ENCODE measurements at places on chromosomes 12 and 14.
A peak's percentile ranks its signal among the peaks of the same experiment; 100 is the strongest.

GRCh38 chr12:124722878-124723277 is 140.8 kb downstream of the SCARB1 start:
- DNase-seq: no peak

- no peak for DNase-seq
Observed at GRCh38 chr12:110794623-110795280, 52.0 kb upstream of the CCDC63 start.

DNA sequence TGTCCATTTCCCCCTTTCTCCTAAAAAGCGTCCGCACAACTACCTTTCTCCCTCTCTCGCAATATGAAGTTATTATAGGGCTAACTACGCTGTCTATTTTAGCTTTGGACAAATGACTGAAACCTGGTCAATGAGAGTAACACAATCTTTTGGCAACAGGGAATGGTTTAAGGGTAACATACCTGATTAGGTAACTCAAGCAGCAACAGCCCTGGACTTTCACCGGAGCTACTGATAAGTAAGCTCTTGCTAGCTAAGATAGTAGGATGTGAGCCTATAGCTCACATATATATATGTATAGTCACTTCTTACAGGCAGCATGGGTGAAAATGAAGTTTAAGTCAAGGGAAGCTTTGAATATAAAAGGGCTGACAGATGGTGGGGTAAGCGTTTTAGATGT is 313.0 kb downstream of the CEP128 start:
- no peak for DNase-seq

DNA sequence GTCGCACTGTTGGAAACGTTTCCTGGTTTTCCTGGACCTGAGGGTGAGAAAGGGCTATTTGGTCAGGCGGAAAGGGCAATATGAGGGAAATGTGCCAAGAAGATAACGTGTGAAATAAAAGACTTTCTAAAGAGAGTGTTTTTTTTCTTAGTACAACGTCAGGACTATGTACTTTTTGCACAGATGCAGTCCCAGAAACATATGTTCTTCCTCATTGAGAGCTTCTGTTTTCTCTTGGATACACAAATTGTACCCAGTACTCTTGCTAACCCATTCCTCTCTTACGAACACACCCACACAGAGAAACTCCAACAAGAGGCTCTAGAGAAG is 669 bp upstream of the PKP2 start:
- DNase-seq: no peak

GRCh38 chr14:23356662-23357061 is 4.0 kb upstream of the SLC22A17 start:
- no peak for DNase-seq

- no peak for DNase-seq
Observed at GRCh38 chr14:22432348-22432976, 156.6 kb downstream of the DAD1 start.

DNA sequence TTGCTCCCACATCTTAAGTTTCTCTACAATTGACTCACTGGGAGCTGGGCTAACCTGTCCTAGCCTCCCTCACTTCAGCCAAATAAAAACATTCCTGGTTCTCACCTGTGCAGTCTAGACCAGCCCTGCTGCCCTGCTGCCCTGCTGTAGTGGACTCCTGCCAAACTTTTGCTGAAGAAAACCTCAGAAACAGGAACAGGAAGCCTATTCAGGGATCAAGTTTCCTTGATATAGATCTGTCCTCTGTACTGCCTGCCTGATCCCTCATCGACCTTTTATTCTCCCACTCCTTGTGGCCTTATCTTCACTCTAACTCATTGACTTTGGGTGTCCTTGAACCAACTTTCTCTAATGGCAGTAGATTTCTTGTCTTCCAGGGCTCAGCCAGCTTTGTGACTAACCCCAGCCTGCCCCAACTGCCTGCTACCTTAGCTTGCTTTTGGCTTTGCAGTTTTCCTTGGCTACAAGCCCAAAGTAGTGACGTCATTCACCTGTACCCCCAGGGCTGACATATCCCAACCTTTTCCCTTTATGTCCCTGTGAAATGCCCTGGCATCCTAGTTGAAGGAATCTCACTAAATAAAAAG is 234.8 kb downstream of the DUSP6 start:
- no peak for DNase-seq

- DNase-seq: no peak
Observed at GRCh38 chr12:109582636-109583035, 9.0 kb downstream of the MVK start.

GRCh38 chr12:27672051-27672450 is 24.2 kb upstream of the REP15 start:
- no peak for DNase-seq

DNA sequence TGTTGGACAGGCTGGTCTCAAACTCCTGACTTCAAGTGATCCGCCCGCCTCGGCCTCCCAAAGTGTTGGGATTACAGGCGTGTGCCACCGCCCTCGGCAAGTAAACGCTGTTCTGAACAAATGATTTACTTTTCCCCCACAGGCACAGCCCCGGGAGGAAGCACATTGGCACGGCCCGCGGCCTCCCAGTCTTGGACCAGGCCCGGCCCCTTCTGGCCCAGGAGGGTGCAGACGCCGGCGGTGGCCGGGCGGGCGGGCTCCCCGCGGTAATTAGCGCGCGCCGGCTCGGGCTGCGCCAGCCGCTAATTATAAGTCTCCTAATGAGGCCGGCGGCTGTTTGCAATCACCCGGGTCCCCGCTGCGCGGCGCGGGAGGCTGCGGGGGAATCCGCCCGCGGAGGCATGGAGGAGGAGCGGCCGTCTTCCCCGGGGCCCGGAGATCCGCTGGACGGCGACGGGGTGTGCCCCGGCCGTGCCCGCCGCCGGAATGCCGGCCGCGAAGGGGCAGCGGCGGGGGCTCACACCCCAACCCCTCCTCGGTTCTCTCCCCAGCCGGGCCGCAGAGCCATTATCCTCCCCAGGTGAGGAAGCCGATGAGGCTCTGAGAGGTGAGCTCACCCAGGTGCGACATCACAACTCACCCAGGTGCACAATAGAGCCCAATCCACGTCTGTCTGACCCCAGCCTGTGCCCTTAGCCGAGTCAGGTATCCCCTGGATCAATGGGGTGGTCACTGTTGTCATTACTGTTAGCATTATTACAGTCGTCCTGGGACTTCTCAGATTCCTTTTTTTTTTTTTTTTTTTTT is 3.3 kb upstream of the POP5 start:
- peak; percentile 68 for DNase-seq

DNA sequence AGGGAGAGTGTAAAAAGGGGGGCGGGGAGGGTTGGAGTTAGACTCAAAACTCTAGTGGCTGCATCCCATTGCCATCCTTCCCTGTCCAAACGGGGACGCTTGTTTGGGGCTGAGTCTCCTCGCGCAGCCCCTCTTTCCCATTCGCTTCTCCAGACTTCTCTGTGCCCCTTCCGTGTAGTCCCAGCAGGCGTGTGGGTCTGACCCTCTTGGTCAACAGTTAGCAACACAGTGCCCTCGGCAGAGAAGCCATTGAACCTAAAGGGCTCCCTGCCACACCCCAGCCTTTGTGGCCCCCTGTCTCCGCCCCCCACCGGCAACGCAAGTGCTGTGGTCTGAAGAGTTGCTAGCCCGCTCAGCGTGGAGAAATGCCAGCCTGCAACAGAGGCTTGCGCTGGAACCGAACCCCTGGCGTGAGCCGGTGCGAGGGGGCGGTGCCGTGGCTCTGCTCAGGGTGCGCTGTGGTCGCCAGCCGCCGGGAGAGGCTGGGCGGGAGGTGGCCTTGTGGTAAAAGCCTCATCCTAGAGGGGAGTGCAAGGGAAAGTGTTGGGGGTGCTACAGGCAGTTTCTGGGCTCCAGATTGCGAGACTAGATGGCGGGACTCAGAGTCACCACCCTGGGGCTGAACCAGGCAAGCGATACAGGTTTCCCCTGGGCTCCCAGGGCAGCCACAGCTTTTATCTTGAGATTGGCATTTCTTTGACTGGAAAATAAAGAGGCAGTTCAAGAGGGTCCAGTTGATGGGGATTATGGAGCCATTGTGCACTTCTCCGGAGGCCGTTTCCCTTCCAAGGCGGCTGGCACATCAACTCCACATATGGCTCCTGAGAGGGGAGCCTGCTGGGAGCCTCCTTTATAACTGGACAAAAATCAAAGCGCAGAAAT is 2.1 kb downstream of the PLXNC1 start:
- DNase-seq: peak; percentile 48

DNA sequence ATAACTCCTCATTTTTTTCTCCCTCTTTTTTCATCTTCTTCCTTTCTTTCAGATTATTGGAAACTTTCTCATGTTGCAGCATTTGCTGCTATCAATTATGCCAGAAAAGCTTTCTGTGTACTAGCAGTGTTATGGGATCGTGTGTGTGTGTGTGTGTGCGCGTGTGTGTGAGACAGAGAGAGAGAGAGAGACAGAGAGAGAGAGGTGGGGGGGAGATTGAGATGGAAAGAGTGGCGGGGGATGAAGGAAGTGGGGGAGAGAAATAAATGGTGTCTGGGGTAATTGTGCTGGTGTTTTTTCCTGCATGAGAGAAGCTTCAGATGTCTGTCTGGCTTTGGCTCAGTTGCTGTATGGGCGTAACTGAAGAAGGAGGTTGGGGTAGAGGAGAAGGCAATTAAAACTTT is 268.9 kb downstream of the RAD51B start:
- no peak for DNase-seq

DNA sequence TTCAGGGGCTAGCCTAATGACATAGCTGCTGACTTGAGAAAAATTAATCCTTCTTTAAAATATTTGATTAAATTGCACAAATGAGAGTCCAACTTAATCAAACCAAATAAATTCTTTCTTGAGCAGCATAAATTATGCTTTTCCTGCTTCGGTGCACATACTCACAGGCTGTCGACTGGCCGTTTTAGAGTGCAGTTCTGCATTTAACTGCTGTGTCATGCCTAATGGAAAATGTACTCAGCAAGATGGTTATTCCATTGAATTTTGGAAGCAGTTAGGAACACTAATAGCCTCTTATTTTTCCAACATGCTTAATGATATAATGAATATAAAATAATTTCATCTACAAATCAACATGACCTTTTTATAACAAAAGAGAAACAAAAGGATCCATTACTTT is 266.1 kb upstream of the LRIG3 start:
- no peak for DNase-seq
